ENCODE measurements at places on chromosomes 16 and 17. TPM values are rescaled to one million over a fixed set of nuclear protein-coding genes. Genes with fewer than 3 reads are reported as not detected.

The CA7 gene
- polyA plus RNA-seq = not detected

The ST6GALNAC2 gene
- polyA plus RNA-seq = 0.36 TPM

The UBTF gene
- polyA plus RNA-seq = 30.0 TPM

The GCGR gene
- polyA plus RNA-seq = not detected

The ABCA10 gene
- polyA plus RNA-seq = 0.58 TPM

The EMP2 gene
- 15.2 TPM for polyA plus RNA-seq

The GDE1 gene
- 89.7 TPM for polyA plus RNA-seq

The AHSP gene
- polyA plus RNA-seq = not detected

The TP53TG3 gene
- not detected for polyA plus RNA-seq

The CD300E gene
- polyA plus RNA-seq = not detected

The KAT2A gene
- 15.5 TPM for polyA plus RNA-seq

The SRL gene
- 0.05 TPM for polyA plus RNA-seq

The CRHR1 gene
- polyA plus RNA-seq = not detected

The HS3ST2 gene
- not detected for polyA plus RNA-seq

The ICAM2 gene
- 0.52 TPM for polyA plus RNA-seq

The ADCY7 gene
- 9.7 TPM for polyA plus RNA-seq

The TPSG1 gene
- not detected for polyA plus RNA-seq

The VWA3A gene
- not detected for polyA plus RNA-seq

The CCDC154 gene
- polyA plus RNA-seq = 0.06 TPM

The CTRL gene
- 0.14 TPM for polyA plus RNA-seq

The TPSAB1 gene
- polyA plus RNA-seq = not detected

The HLF gene
- polyA plus RNA-seq = not detected

The JUP gene
- polyA plus RNA-seq = 13.5 TPM

The NLGN2 gene
- polyA plus RNA-seq = 8.9 TPM

The RND2 gene
- 1.7 TPM for polyA plus RNA-seq

The TP53TG3B gene
- polyA plus RNA-seq = not detected

The GH1 gene
- not detected for polyA plus RNA-seq

The KRT36 gene
- polyA plus RNA-seq = not detected

The SYNGR3 gene
- 2.3 TPM for polyA plus RNA-seq

The FOXL1 gene
- 41.1 TPM for polyA plus RNA-seq

The CNGB1 gene
- polyA plus RNA-seq = not detected

The CCL4L2 gene
- not detected for polyA plus RNA-seq

The TBX2 gene
- polyA plus RNA-seq = 22.0 TPM

The GUCY2D gene
- not detected for polyA plus RNA-seq

The OR3A2 gene
- polyA plus RNA-seq = not detected

The SLC47A1 gene
- not detected for polyA plus RNA-seq

The MMP25 gene
- not detected for polyA plus RNA-seq
